ENCODE measurements at places on chromosomes 13 and 19.

DNA sequence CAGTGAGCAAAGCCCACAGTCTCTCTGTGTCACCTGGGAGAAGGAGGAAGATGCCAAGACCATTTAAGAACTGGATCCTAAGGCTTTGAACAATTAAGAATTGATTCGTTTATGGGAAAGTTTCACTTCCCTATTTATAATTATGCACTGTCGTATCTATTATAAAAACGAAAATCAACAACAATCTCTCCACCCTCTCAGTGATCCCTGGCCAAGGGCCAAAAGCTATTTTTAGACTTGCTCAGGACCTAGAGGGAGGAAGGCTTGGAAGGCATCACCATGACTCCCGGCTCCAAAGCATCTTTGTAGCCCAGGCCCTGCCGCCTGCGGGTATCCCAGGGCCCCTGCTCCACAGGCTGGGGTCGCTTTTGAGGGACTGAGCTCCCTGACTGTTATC lies 1.3 kb downstream of the RHPN2 start:
- no peak for DNase-seq

DNA sequence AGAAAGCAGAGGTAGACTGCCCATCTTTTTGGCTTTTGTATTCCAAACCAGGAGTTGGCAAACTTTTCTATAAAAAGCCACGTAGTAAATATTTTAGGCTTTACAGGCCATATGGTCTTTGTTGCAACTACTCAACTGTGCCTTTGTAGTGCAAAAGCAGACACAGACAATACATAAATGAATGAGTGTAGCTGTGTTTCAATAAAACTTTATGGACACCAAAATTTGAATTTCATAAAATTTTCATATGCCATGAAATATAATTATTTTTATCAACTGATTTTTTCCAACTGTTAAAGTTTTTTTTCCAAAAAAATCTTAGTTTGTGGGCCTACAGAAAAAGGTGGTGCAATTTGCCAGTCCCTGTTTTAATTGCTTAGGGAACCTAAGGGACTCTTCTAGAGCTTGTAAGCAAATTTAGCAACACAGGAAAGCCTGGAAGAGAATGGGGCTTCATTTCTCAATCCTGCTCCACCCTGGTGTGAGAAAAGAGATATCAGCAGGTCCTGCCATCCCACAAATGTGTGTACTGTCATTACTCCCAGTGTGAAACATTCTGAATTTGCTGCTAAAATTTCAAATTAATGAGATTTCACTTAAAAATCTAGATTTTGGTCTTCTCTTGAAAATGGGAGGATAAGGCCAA lies 194.2 kb downstream of the RGCC start:
- DNase-seq = no peak

- DNase-seq = no peak
Observed at GRCh38 chr13:73138276-73138637, 79.5 kb downstream of the KLF5 start.

DNA sequence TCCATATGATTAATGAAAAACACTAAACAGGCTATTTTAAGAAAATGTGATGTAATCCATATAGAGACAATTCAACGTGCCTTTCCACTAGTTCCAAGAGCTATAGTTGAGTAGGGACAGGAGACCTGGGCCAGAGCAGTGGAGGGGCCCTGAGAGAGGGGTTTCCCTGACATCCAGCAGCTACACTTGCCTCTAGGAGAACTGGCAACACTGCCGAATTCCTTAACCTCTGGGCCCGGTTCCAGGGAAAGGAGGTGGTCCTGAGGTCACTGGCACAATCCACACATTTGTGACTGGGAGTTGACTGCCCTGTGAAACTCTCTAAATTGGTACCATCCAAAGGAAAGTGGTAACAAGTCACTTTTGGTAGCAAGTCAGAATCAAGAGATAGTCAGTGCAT lies 264.4 kb downstream of the DCLK1 start:
- DNase-seq = no peak

- no peak for DNase-seq
Observed at GRCh38 chr13:72453161-72453560, 274.3 kb downstream of the MZT1 start.

- DNase-seq = no peak
Observed at GRCh38 chr19:38970664-38971532, 4.6 kb downstream of the FBXO17 start.

- no peak for DNase-seq
Observed at GRCh38 chr19:4389511-4390016, 10.8 kb downstream of the SH3GL1 start.

GRCh38 chr19:4701557-4701956 lies 22.1 kb downstream of the DPP9 start:
- no peak for DNase-seq

DNA sequence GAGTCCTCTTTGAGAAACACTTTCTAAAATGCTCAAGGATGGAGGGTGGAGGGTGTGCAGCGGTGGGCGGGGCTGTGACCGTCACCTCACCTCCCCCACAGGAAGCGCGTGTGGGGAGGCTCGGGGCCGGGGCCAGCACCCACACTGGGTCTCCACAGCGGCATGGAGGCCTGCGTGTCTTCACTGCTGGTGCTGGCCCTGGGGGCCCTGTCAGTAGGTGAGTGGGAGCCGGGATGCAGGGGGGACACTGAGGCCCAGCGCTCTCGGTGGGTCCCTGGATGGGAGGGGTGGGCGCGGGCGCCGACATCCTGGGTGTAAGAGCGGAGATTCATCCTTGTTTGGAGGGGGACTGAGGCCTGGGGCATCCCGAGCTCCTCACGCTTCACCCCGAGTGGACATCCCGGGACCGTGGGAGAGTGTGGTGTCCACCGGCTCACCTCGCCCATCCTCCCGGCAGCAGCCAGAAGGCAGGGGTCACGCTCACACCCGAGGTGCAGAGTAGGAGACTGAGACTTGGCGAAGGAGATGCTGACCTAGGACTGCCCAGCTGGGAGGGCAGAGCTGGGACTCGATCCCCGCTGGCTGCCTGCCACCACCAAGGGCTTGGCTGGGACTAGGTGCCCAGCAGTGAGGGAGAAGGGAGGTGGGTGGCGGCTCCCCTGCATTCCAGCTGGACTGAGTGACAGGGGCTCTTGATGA lies at the start of gene GZMM:
GZMM (plus strand) TSS at position 144 of the 699 bp plus-strand sequence; CDS start at position 163, 19 bp downstream.
- DNase-seq = no peak

GRCh38 chr13:50617134-50617721 lies 226.3 kb downstream of the DLEU7 start:
- DNase-seq = no peak

DNA sequence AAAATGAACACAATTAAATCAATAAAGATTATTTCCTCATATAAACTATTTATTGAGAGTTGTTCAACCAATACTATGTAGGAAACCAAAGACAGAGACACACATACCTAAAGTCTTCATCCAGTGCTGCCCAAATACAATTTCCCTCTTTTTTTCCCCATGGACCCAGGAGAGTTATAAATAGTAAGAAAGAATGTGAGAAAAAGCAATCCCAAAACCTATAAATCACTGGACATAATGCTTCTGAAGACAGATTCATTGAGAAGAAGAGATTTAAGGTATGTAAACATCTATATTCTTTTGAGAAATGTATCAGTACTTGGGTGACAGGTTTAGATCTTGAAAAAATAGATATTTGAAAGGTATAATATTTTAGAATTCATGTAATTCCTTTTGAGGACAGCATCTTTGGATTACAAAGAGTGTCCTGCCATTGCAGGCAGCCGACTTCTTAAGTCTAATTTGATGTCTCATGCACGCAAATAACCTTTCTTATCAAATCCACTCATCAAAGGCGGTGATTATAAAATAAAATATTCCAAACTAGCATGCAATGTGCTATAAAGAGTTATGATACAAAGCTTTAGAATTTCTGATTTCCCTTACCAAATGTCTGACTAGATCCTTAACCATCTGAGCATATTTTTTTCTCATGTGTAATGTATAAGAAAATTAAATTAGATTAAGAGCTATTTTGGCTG lies 739.4 kb downstream of the LIG4 start:
- no peak for DNase-seq

GRCh38 chr19:55212447-55212846 lies 3.1 kb upstream of the PTPRH start:
- no peak for DNase-seq

DNA sequence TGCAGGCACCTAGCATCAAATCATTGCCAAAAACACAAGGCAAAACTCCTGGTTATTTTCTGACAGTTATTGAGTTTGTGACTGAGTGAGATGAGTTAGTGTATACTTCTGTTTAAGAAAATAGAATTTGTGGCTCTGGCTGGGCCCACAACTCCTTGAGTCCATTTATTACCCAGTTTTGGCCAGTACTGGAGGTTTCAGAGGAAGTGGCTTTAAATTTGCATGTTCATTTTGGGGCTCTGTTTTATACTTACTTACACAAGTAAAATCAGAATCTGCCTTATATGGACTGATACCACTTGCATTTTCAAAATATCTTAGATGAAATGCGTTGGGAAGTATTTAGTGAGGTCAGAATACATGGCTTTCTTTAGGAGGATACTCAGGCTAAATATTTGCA lies 29.0 kb downstream of the TNFSF11 start:
- DNase-seq = no peak

DNA sequence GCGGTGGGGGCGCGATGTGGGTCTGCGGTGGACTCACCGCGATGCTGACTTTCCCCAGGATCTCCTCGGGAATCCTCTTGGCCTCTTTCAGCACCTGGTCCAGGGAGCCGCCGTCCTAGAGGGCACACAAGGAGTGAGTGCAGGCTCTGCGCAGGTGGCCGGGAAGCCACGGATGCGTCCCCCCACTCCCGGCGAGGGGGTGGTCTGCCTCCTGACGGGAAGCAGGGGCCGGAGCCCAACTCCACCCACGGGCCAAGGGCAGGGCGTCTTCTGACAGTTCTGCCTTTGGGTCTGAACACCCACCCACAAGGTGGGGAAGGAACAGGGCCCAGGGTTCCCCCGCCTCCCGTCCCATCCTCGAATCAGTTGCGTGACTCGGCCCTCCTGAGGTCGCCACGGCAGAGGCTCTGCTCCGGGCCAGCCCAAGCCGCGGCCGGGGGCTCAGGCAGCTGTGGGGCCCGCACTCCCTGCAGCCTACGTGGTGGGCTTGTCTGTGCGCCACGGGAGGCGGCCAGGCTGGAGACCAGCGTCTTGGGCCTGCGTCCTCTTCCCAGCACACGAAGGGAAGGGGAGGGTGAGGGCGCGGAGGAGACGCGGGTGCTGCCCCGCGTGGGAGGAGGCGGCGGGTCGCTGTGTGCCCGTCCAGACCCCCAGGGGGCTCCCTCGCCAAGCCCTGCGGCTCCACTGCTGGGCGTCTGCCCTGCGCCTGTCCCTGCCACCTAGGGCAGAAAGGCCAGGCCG lies 21.4 kb downstream of the MAP2K2 start:
- DNase-seq = no peak

GRCh38 chr19:51078731-51079130 lies 4.0 kb downstream of the KLK14 start:
- DNase-seq = no peak

DNA sequence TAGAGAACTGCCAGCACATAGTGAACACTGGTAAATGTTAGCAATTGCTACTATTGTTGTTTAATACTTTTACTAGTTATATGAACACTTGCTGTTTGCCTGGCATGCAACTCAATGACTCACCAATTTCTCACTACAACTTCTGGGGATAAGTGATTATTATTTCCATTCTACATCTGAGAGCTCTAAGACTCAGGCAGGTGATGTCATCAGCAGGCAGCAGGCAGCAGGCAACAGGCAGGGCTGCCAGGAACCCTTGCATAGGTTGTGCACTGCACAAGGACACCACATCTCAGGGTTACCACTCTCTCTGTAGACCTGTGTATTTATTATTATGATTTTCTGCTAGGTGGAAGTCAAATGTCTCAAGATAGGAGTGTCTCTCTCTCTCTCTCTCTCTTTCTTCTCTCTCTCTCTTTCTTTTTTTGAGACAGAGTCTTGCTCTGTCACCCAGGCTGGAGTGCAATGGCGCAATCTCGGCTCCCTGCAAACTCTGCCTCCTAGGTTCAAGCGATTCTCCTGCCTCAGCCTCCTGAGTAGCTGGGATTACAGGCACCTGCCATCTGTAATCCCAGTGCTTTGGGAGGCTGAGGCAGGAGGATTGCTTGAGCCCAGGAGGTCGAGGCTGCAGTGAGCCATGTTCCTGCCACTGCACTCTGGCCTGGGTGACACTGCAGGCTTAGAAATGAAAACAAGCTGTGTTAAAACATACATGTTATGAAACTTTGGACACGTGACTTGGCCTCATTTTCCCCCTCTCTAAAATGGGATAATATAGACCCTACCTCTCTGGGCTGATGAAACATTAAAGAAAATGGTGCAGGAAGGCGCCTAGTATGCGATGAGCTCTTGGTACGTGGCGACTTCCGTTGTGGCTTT lies 22.7 kb downstream of the HPN start:
- no peak for DNase-seq

GRCh38 chr19:28318469-28319179 lies 894.3 kb downstream of the UQCRFS1 start:
- DNase-seq = no peak

- DNase-seq = no peak
Observed at GRCh38 chr19:15126131-15126910, 19.1 kb downstream of the SYDE1 start.

Data from C1 segment of cervical spinal cord (tissue), 14 donors.